AG09309 (cell line): ENCODE measurements at places on chromosomes 6 and 20.

DNA sequence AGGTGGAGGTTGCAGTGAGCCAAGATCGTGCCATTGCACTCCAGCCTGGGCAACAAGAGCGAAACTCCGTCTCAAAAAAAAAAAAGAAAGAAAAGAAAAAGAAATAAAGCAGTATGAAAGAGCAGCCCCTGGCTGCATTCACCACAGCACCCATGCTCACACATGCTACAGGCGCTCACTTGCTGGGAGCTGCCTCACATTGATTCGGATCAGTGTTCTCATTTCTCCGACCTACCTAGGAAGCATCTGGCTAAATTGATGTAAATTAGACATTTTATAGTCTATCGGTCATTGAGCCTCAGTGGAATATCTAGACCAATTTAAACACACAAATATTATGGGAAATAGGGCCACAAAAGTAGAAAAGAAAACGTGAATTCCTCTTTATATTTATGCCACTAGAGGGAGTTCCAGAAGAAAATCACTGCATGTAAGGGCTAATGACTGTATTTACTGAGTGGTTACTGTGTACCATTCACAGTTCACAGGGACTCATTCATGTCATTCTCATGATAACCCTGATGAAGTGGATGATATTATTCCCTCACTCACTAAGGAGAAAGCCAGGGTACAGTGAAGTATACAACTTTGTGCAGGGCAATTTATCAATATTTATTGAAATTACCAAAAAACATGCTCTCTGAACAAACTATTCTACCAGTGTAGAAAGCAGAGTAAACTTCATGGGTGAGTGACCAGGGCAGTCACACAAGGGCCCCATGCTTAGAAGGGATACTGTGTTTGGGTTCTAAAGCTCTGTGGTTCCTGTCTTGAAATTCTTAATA lies 5.3 kb upstream of the MOG start:
- DNase-seq = no peak

DNA sequence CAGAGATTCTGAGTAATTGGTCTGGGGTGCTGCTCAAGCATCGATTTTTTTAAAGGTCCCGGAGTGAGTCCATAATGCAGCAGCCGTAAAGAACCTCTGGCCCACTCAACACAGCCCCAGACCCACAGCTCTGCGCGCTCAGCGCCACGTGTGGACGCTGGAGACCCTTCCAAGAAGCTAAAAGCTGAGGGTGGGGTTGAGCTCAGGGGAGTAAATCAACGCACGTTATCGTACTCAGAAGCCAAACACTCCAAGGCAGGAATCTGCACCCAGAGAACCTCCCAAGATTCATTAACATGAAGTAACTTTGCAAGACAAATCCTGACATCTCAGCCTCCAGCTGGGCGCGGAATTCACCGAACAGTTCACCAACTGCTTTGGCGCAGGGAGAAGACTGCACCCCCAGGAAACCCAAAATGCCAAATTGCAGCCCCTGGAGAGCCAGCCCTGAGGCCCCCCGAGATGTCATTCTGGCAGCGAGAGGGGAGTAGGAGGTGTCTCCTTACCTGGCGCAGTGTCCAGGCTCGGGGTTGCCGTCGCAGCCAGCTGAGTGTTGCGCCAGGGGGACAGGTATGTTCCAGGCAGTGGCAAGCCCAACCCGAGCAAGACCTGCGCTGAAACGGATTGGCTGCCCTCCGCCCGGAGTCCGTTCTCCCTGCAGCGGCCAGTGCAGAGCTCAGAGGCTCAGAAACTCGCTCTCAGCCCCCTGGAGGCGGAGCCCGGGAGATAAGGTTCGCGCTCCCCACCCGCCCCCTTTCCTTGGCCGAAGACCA lies at the start of gene COL21A1:
COL21A1 (minus strand) TSS at position 700 of the 773 bp plus-strand sequence. CDS start 64,962 bp downstream, outside the sequence.
- DNase-seq = no peak

- DNase-seq = no peak
Measured at GRCh38 chr6:27144740-27145079, 102.8 kb upstream of the PRSS16 start.

DNA sequence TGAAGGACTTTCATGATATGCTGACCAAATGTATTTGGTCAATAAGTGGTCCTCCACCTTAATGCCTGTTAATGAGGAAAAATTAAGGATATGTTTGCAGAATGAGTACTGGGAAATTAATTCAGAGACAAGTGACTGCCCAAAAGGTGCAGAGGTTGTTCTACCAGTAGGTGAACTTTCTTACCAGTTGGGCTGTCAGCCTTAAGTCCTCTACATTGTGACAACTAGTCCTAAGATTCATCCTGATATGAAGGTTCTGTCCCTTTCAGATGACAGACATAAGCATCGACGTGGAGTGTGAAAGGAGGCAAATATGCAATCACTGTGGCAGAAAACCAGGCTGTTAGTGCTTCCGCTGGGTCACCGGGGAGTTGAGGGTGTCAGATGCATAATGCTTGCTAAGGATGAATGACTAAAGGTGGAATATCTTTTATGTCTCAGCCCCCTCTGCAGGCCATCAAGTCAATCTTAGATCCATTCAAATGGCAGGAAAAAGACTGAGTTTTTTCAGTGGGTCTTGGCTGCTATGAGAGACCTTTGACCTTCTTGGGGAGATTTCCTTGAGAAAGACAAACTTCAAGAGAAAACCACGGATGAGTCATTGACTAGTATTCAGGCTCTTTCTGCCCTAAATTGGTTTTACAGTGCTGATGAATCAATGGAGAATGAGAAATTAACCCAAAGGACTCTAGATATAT lies 226.0 kb downstream of the TPBG start:
- peak; percentile 73 for DNase-seq

- no peak for DNase-seq
Measured at GRCh38 chr6:120990866-120991265, 343.4 kb downstream of the TBC1D32 start.

GRCh38 chr6:129749749-129750120 lies 39.8 kb upstream of the ARHGAP18 start:
- peak; percentile 68 for DNase-seq

- DNase-seq = no peak
Measured at GRCh38 chr20:7038029-7038428, 270.5 kb downstream of the BMP2 start.

- DNase-seq = no peak
Measured at GRCh38 chr20:25856256-25856884, 159.7 kb upstream of the ZNF337 start.

- no peak for DNase-seq
Measured at GRCh38 chr6:37931066-37931465, 111.5 kb downstream of the ZFAND3 start.

DNA sequence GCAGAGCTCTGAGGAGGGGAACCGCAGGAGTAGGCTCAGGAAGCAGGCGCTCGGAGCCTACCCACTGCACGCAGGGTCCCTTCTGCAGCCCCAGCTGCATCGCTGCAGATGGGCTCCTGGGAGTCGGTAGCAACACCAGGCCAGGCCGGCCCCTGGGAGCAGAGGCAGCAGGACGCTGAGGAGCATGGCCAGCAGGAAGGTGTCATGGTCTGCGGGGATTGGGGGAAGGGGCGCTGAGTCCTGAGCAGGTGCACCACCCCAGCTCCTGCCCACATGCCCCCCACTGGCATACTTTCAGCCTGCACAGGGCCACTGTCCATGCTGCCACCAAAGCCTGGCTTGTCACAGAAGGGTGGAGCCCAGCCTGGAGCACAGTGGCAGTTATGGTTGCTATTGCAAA lies 7.7 kb upstream of the GFRA4 start:
- DNase-seq = no peak

GRCh38 chr20:54680872-54681619 lies 205.7 kb downstream of the DOK5 start:
- no peak for DNase-seq

DNA sequence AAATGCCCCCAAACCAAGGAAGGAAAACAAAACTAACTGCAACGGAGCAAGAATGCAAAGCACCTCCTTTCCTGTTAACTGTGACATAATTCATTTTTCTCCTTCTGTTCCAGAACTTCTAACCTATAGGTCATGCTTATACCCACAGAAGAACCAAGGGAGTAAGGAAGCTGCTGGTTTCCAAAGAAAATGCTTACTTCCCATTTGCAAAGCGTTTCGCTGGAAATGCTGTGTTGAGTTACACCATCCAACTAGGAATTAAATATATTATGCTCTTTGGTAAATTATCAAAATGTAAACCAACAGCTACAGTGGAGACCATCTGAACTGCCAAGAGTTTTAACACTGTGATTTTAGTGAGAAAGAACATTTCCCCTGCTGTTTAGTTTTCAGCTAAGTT lies 42.9 kb downstream of the ATXN1 start:
- no peak for DNase-seq

DNA sequence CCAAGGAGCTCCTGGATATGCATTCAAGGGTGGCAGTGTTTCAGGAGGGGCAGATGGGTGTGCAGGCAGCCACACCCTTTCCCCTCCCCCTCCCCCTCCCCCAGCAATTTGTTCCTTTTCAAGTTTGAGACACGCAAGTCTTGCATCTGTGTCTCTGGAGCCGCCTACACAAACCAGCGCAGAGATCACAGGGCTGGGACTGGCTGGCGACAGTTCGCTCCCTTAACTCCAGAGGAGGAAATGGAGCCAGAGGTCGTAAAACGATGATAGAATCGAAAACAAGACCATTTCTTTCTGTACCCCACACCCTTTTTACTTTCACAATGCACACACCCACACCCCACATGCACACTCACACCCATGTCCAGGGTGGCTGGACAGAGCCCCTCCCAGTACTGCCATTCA lies 163.1 kb downstream of the LY86 start:
- DNase-seq = no peak

- no peak for DNase-seq
Measured at GRCh38 chr6:8859501-8859900, 424.2 kb upstream of the SLC35B3 start.

GRCh38 chr20:61497029-61497627 lies 245.1 kb downstream of the CDH4 start:
- DNase-seq = no peak

DNA sequence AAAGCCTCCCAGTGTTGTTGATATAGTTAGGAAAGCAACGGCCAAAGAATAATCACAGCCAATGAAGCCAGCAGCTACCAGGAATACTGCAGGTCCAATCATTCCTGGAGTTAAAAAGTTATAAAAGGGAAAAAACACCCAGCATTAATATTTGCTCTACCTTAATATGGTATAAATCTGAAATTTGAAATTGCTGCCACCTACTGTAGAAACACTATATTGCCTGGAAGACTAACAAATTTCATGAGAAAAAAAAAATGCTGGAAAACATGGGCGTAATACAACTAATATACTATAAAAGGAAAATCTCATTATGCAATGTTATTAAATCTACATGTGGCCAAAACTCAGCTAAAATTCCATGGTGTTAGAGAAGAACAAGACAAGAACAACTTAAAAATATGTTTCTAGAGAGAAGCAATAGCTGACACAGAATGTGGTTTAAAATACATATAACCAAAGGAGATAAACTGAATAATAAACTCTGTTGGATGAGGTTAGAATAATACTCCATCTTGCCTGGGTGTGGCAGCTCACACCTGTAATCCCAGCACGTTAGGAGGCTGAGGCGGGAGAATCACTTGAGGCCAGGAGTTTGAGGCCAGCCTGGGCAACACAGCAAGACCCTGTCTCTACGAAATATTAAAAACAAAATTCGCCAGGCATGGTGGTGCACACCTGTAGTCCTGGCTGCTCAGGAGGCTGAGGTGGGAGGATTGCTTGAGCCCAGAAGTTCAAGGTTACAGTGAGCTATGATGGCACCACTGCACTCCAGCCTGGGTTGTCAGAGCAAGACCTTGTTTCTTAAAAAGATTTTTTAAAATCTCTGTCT lies 43.1 kb downstream of the SLC17A5 start:
- peak; percentile 24 for DNase-seq

GRCh38 chr6:160013987-160014868 lies 45.3 kb downstream of the IGF2R start:
- no peak for DNase-seq

- no peak for DNase-seq
Measured at GRCh38 chr6:127121637-127121960, 3.1 kb downstream of the RSPO3 start.

DNA sequence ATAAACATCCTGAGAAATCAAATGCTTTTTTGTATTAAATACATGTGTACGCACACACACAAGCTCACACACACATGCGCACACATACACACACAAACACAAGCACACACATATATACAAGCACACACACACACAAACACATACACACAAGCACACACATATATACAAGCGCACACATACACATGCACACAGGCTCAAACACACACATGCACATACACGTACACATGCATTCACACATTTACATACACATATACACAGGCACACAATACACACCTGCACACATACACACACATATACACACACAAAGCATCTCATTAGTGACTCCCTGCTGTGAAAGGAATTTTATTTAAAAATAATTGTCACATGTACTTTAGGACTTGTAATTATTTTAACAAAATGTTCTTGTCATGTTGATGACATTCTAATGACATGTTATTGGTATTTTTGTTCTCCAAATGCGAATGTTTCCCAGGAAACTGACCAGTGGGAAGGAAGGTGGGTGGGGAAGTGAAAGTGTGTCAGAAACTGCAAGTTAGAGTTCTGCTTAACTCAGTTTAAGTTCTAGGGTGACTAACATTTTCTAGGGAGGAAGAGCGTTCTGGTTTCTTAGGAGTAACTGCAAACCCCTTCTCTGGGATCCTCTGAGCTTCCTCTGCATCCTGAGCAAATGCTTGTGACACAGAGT lies 113.9 kb upstream of the ZNF217 start:
- no peak for DNase-seq

DNA sequence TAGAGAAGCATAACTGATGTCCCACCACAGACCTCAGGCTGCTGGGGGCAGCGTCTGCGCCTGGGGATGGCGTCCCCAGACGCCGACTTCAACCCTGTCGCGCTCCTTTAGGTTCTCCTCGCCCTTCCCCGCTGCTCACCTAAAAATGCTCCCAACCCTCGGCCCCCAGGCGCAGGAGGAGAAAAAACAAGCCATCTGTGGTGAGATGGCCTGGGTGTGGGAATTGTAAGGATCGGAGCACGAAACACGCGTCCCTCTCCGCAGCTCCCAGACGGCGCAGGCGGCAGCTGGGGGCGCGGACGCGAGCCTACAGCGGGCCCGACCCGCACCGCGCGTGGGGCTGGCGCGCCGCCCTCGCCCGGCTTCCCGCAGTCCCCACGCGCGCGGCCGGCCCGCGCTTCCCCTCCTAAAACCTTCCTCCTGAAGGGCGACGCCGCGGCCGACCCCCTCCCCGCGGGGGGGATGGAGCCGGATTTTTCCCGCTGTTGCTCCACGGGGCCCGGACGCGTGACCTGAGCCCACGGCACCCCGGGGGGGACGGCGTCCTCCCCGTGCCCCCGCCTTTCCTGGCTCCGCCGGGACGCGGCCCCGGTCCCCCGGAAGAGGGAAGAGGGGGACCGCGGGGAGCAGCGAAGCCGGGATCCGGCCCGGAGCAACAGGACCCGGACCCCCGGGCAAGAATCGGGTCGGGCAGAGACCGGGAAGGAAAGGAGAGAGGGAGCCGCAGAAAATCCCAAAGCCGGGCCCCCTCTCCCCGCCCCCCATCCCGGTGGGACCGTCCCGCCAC lies 611 bp downstream of the EPB41L2 start:
- DNase-seq = no peak

- DNase-seq = no peak
Measured at GRCh38 chr20:61889659-61890058, 176.0 kb downstream of the TAF4 start.

- DNase-seq = peak; percentile 57
Measured at GRCh38 chr6:23145781-23146180, 576.4 kb downstream of the HDGFL1 start.
